ENCODE measurements at places on chromosomes 7 and 10.

GRCh38 chr10:94006591-94007550, 13.1 kb downstream of the PLCE1 start:
- DNase-seq = no peak

DNA sequence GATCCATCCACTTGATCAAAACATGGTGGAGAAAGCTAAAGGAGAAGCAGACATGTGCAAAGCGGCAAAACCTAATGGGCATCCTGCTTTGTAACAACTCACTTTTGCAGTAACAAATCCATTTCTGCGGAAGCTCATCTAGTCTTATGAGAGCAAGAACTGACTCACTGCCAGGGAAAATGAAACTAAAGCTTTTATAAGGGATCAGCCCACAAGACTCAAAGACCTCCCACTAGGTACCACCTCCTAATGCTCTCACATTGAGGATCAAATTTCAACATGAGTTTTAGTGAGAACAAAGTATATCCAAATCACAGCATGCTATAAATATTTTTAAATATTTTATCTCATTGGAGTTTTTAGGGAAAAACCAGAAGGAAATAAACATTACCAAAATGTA, 120.1 kb upstream of the GNAI1 start:
- no peak for DNase-seq

GRCh38 chr7:45974540-45975360, 53.7 kb upstream of the IGFBP3 start:
- DNase-seq = no peak

DNA sequence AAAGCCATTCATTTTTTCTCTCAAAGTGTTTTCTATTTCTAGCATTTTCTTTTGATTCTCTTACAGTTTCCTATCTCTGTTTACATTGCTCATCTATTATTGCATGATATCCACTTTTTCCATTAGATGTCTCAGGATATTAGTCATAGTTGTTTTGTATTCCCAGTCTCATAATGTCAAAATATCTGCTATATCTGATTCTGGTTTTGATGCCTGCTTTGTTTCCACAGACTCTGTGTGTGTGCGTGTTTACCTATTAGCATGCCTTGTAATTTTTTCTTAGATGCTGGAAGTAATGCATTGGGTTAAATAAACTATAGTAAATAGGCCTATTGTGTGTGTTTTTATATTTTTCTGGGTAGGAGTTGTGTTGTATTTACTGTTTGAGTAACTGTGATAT, 1126.3 kb downstream of the SORCS1 start:
- DNase-seq = no peak

DNA sequence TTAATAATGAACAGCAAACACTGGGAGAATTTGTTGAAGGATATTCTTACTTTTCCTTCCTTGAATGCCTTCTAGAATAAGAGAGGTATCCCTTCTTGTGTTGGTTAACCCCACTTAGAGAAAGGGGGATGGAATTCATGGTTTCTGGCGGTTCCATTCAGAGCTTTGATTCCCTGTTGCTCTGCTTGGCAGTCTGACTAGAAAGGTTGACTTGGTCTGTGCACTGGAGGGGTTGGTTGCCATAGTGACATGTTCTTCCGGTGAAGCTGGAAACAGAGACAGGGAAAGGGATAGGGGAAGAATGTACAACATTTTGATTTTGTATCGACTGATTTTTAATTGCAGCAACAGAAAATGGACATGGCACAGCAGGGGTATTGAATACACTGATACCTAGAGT, 2.5 kb downstream of the TMEM178B start:
- peak; percentile 29 for DNase-seq

GRCh38 chr10:52335665-52336064, 21.6 kb downstream of the DKK1 start:
- DNase-seq = no peak

DNA sequence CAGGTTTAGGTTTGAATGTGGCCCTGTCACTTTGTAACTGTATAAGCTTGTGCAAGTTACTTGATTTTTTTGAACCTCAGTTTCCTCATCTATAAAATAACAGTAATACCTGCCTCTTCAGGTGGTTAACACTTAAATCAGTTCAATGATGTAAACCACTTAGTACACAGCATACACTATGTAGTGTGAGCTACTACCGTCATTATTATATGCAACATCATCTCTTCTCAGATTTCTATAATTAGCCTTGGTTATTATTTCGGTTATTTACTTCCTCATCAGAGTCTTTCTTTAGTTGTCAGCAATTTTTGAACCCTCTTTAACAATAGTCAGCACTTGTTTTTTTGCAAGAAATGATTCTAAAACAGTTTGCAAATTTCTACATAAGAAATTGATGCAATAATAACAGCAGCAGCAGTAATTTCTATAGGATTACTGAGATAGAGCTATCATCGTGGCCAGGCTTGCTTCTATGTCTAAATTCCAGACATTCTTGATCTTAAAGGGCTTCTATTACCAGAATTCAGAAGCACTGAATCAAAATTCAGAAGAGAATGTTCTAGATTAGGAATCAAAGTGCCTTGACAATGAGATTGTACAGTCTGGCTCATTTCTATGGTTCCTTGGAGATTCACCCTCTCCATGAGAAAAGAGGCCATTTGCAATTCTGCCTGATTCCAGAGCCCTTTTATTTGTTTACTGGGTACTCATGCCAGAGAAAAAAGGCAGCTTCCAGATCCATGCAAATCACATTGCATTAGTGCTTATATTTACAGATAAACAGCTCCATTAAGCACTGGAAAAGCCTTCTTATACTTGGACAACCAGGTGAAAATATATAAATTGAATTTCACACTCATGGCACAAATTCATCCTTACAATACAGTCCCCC, 25.0 kb upstream of the WDR11 start:
- DNase-seq = no peak

- no peak for DNase-seq
Measured at GRCh38 chr10:130403153-130404075, 267.2 kb downstream of the GLRX3 start.

GRCh38 chr7:24778543-24779282, 21.4 kb upstream of the GSDME start:
- DNase-seq = peak; percentile 8

DNA sequence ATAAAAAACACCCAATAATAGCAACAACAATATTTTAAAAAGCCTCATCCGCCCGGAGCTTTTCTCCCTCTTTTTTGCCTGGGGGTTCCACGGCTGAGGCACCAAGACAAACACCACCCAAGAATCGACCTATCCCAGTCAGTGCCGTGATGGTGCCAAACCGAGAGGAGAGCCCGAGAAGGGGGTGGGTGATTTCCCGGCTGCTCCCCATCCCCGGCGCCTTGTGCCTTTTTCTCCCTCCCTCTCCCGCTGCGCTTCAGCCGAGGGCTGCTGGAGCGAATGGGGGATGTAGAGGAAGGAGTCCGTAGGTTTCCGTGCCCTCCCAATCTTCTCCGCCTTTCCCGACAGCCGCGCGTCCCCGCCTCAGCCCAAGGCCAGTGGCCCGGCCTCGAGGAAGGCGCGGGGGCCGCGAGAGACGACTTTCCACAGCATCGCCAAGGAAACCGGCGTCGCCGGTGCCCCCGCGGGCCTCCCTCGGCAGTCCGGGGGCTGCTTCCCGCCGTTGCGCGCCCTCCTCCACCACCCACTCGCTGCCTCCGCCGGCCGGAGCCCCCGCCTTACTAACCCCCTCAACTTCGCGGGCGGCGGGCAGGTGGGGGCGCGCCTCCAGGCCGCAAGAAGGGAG, 1.3 kb downstream of the EGR2 start:
- DNase-seq = no peak

GRCh38 chr10:98299341-98299740, 31.3 kb upstream of the LOXL4 start:
- DNase-seq = no peak

- no peak for DNase-seq
Measured at GRCh38 chr10:67487199-67487598, 208.8 kb downstream of the CTNNA3 start.

- DNase-seq = no peak
Measured at GRCh38 chr7:142914121-142914520, 19.4 kb downstream of the TRPV5 start.

GRCh38 chr10:47030191-47030703, 119.0 kb downstream of the PTPN20 start:
- DNase-seq = no peak
